ENCODE measurements at places on chromosomes 1 and 21.
A peak's percentile ranks its signal among the peaks of the same experiment; 100 is the strongest.

DNA sequence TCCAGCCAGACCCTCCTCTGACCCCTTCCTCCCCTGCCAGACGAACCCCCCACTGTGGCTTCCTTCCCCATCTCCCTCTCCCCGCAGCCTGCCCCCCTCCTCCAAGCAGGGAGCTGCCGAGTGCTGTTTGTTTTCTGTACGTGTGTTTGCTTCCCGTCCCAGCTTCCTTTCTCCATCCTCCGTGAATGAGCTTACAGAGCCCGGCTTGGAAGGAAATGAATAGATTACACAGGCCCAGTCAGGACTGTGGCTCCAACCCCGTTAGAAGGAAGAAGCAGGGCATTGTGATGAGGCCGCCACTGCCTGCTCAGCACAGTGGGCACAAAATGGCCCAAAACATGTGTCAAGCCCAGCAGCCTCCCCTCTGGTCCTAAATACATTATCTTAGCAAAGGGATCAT is 123.2 kb downstream of the IGSF21 start:
- no peak for DNase-seq

DNA sequence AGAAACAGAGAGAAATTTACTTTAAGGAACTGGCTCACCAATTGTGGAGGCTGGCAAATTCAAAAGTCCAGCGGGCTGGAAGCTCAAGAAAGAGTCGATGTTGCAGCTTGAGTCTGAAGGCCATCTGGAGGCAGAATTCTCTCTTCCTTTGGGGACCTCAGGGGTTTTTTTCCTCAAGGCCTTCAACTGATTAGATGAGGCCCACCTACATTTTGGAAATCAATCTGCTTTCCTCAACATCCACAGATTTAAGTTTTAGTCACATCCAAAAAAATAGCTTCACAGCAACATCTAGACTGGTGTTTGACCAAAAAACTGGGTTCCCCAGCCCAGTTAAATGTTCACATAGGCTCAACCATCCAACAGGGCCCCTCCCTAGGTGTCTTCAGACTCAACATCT is 114.9 kb downstream of the SLC35F3 start:
- DNase-seq = no peak

- DNase-seq = no peak
These were observed 622.3 kb downstream of the PTPRU start for GRCh38 chr1:29858646-29859045.

GRCh38 chr1:207808322-207808705 is 56.5 kb downstream of the CD46 start:
- peak; percentile 85 for DNase-seq

- no peak for DNase-seq
These were observed 393.2 kb downstream of the RWDD3 start for GRCh38 chr1:95627244-95627643.

Data from RWPE1 (cell line).